Ovary (tissue), 10 donors: ENCODE measurements at places on chromosomes 11 and 22. TPM values are rescaled to one million over a fixed set of nuclear protein-coding genes. Genes with fewer than 3 reads are reported as not detected.

The PDE3B gene
- total RNA-seq, result 0.51 TPM

The TRIM29 gene
- 5.9 TPM for total RNA-seq

The OR8G1 gene
- total RNA-seq, result not detected

The CAVIN3 gene
- 70.3 TPM for total RNA-seq

The KRTAP5-7 gene
- total RNA-seq, result 0.23 TPM

The APOBEC3F gene
- total RNA-seq, result 36.6 TPM

The POU2AF1 gene
- total RNA-seq, result 0.83 TPM

The SLC22A6 gene
- not detected for total RNA-seq

The MRGPRF gene
- 19.3 TPM for total RNA-seq

The TUB gene
- total RNA-seq, result 28.0 TPM

The SYCE3 gene
- not detected for total RNA-seq

The CYB5R2 gene
- total RNA-seq, result 17.7 TPM

GRCh38 chr11:91996526-91996925 is 228.1 kb upstream of the FAT3 start:
- H3K27ac ChIP-seq, result no peak overlapping the region
- H3K4me1 ChIP-seq, result no peaks in the 10 kb centered on the region
- DNase-seq, result no peak
- no peaks in the 10 kb centered on the region for H3K36me3 ChIP-seq
- no peaks in the 10 kb centered on the region for H3K27me3 ChIP-seq
- no peak overlapping the region for H3K4me3 ChIP-seq

DNA sequence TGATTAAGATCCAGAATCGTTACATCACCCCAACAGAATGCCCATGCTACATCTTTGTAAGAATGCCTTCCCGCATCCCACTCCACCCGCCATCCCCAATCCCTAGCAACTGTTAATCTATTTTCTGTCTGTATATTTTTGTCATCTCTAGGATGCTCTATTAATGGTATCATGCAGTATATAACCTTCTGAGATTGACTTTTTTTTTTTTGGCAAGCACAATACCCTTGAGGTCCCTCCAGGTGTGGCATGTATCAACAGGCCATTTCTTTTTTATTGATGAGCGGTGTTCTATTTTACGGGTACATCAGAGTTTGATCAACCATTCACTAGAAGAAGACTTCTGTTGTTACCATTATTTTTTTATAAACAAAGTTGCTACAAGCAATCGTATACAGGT is 30.2 kb upstream of the SCN3B start:
- H3K36me3 ChIP-seq, result no peaks in the 10 kb centered on the region
- H3K4me1 ChIP-seq, result no peaks in the 10 kb centered on the region
- no peak for DNase-seq

- H3K27ac ChIP-seq, result no peak overlapping the region
- H3K4me1 ChIP-seq, result no peaks in the 10 kb centered on the region
- H3K27me3 ChIP-seq, result no peaks in the 10 kb centered on the region
- H3K4me3 ChIP-seq, result no peak overlapping the region
Observed at GRCh38 chr11:7904917-7905316, 26.2 kb downstream of the OR10A6 start.

GRCh38 chr22:27489178-27489675 is 312.3 kb downstream of the MN1 start:
- no peaks in the 10 kb centered on the region for H3K36me3 ChIP-seq
- no peak overlapping the region for H3K27ac ChIP-seq
- no peaks in the 10 kb centered on the region for H3K4me1 ChIP-seq
- no peak overlapping the region for H3K4me3 ChIP-seq
- no peaks in the 10 kb centered on the region for H3K27me3 ChIP-seq

- H3K27me3 ChIP-seq, result no peaks in the 10 kb centered on the region
- peak within 1 kb of the TSS; percentile 96 for H3K27ac ChIP-seq
- no peaks in the 10 kb centered on the region for H3K36me3 ChIP-seq
- peaks cover 13% of the 10 kb centered on the region for H3K4me1 ChIP-seq
- peak; percentile 71 for DNase-seq
- peak within 1 kb of the TSS; percentile 69 for H3K4me3 ChIP-seq
Observed at GRCh38 chr11:12377106-12377823, at the start of gene PARVA. PARVA (plus strand) TSS chr11:12377571; CDS start chr11:12377648, 77 bp downstream.

- no peak overlapping the region for H3K27ac ChIP-seq
- H3K4me3 ChIP-seq, result no peak overlapping the region
- H3K36me3 ChIP-seq, result no peaks in the 10 kb centered on the region
- H3K4me1 ChIP-seq, result no peaks in the 10 kb centered on the region
- DNase-seq, result no peak
Observed at GRCh38 chr22:30941363-30941740, 27.2 kb downstream of the MORC2 start.

DNA sequence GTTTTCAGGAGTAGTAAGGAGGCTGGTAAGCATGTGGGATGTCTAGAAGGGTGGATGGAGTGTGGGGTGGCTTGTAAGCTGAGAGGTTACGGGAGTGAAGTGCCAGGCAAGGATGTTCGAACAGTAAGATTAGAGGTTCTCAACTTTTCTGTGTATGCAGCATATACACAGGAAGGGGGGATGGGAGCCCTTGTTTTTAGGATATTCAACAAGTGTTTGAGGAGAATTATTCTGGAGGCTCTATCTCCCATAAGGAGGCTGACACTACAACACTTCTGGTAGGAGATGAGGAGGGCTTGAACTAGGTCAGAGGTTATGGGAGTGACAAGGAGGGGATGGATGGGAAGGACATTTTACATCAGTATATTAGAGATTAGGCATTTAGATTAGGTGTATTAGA is 109.5 kb downstream of the TEAD1 start:
- no peak for DNase-seq
- no peak overlapping the region for H3K4me3 ChIP-seq
- H3K27ac ChIP-seq, result no peak overlapping the region
- no peaks in the 10 kb centered on the region for H3K27me3 ChIP-seq
- H3K36me3 ChIP-seq, result no peaks in the 10 kb centered on the region

DNA sequence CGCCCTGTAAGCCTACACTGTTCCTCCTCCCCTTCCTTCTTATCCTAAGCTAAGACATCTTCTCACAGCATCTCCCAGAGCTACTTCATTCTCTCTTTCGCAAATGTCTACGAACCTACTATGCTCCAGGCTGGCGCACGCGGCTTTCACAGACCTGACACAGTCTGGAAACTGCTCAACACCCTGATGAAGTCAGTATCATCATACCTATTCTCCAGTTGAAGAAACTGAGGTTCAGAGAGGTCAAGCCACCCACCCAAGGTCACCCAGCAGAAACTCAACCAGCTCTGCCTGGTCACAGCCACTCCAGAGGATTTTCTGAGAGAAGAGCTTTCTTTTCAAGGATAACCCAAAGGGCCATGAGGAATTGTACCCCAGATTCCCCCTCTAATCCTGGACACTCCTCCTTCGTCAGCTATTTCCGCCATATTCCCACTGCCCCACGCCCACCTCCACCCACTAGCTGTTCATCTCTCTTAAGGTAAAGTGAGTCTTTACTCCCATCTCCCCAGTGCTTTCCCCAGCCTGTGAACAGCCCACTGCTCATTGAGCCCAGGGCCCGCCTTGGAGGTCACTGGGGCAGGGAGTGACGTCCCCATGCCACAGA is 1.8 kb downstream of the KCNJ4 start:
- peaks cover 3% of the 10 kb centered on the region for H3K27me3 ChIP-seq
- H3K4me3 ChIP-seq, result no peak overlapping the region

- no peak overlapping the region for H3K4me3 ChIP-seq
- no peaks in the 10 kb centered on the region for H3K36me3 ChIP-seq
- no peaks in the 10 kb centered on the region for H3K27me3 ChIP-seq
- no peak for DNase-seq
- no peaks in the 10 kb centered on the region for H3K4me1 ChIP-seq
Observed at GRCh38 chr11:24642648-24643047, 145.8 kb downstream of the LUZP2 start.

- no peak within 1 kb of the TSS for H3K27ac ChIP-seq
- no peaks in the 10 kb centered on the region for H3K36me3 ChIP-seq
- no peak within 1 kb of the TSS for H3K4me3 ChIP-seq
- no peaks in the 10 kb centered on the region for H3K27me3 ChIP-seq
- DNase-seq, result no peak
Observed at GRCh38 chr11:121100943-121101342, at the start of gene TECTA. TECTA (plus strand) TSS chr11:121101243; CDS start chr11:121102666, 1,423 bp downstream.

GRCh38 chr11:103659206-103659618 is 377.2 kb upstream of the DDI1 start:
- no peaks in the 10 kb centered on the region for H3K4me1 ChIP-seq
- H3K4me3 ChIP-seq, result no peak overlapping the region
- H3K27me3 ChIP-seq, result no peaks in the 10 kb centered on the region
- H3K36me3 ChIP-seq, result no peaks in the 10 kb centered on the region
- DNase-seq, result no peak

DNA sequence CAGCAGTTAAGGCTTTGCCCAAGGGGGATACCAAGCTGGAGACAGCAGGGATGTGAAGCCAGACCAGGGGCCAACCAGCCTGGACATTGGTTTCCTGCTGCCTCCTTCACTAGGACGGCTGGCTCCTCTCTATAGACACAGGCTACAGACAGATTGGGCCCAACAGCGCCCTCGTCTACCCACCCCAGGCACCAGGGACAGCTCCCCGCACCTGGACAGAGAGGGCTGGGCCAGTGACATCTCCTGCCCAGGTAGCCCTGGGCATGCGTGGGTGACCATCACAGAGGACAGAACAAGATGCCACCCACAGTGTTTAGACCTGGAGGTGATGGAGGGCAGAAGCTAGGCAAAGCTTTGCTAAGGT is 1.2 kb downstream of the DKK3 start:
- H3K27me3 ChIP-seq, result no peaks in the 10 kb centered on the region
- H3K4me3 ChIP-seq, result no peak overlapping the region
- no peaks in the 10 kb centered on the region for H3K36me3 ChIP-seq
- no peak for DNase-seq
- no peak overlapping the region for H3K27ac ChIP-seq

- no peaks in the 10 kb centered on the region for H3K4me1 ChIP-seq
Observed at GRCh38 chr22:49671331-49672013, 156.2 kb downstream of the BRD1 start.

DNA sequence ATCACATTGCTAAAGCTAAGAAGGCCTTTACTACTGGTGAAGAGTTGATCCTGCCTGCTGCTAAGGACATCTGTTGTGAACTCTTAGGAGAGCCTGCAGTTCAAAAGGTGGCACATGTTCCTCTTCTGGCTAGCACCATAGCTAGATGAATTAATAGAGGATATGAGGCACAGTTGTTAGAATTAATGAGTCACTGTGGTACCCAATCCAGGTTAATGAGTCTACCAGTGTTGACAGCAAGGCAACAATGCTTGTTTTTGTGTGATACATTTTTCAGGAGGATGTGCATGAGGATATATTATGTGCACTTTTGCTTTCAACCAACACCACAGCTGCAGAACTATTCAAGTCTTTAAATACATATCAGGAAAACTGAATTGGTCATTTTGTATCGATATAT is 12.0 kb downstream of the C11orf58 start:
- no peak for DNase-seq
- no peak overlapping the region for H3K4me3 ChIP-seq
- no peaks in the 10 kb centered on the region for H3K36me3 ChIP-seq
- no peaks in the 10 kb centered on the region for H3K27me3 ChIP-seq

DNA sequence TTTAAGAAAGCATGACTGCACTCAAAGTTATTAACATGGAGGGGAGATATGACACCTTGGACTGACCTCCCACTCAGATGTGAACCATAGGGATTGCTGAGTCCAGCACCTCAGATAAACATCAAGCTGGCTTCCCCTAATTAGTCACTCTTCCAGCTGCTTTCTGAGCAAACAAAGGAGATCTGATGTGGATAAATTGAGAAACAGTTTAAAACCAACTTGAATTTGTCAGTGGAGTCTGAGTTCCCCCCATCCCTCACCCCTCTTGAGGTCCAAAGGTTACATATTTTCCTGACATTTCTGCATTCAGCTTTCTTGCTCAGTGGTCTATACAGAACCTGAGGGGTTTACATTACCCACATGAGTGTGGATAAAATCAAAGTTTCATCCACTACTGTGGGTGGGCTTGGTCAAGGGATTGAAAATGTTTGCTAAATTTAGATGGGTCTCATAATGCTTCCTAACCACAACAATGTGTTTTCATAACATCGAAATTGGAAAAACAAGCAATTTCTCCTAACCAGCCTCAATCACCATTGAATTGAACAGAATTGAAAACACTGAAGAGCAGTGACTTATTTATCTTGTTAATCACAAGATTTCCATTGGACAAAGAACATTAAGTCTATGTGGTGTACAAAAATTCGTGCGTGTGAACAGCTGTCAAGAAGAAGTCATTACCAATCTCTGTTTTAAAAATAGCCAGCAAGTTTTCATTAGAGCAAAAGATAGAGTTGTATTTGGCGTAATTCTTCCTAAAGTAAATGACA is 292.3 kb downstream of the METTL15 start:
- no peak overlapping the region for H3K4me3 ChIP-seq
- H3K27me3 ChIP-seq, result no peaks in the 10 kb centered on the region
- H3K27ac ChIP-seq, result no peak overlapping the region

DNA sequence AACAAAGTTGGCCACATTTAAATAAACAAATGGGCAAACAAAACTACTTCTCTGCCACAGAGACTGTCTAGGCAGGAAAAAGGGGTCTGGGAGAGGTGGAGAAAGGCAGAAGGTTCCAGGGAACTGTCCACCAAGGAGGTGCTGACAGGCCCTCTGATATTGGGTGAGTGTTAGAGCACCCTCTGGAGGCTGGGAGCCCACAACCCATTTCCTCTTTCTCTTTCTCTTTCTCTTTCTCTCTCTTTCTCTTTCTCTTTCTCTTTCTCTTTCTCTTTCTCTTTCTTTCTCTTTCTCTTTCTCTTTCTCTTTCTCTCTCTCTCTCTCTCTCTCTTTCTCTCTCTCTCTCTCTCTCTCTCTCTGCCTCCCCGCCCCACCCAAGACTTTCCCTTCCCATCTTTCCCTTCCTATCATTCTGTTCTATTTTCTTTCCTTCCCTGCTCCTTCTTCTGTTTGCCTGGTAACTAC is 912.8 kb downstream of the DLG2 start:
- no peaks in the 10 kb centered on the region for H3K4me1 ChIP-seq
- no peak overlapping the region for H3K4me3 ChIP-seq
- DNase-seq, result peak; percentile 29
- no peak overlapping the region for H3K27ac ChIP-seq
- H3K27me3 ChIP-seq, result no peaks in the 10 kb centered on the region
- no peaks in the 10 kb centered on the region for H3K36me3 ChIP-seq

- H3K4me1 ChIP-seq, result no peaks in the 10 kb centered on the region
- H3K36me3 ChIP-seq, result no peaks in the 10 kb centered on the region
- H3K27ac ChIP-seq, result no peak overlapping the region
- DNase-seq, result no peak
Observed at GRCh38 chr11:71458146-71459070, 5.4 kb downstream of the NADSYN1 start.

- no peak overlapping the region for H3K27ac ChIP-seq
- no peaks in the 10 kb centered on the region for H3K36me3 ChIP-seq
Observed at GRCh38 chr22:34501366-34501965, 564.5 kb upstream of the ISX start.

GRCh38 chr22:33126881-33127280 is 68.7 kb upstream of the SYN3 start:
- no peaks in the 10 kb centered on the region for H3K36me3 ChIP-seq
- DNase-seq, result no peak
- H3K4me1 ChIP-seq, result no peaks in the 10 kb centered on the region
- no peak overlapping the region for H3K27ac ChIP-seq
- H3K4me3 ChIP-seq, result no peak overlapping the region

- H3K4me1 ChIP-seq, result no peaks in the 10 kb centered on the region
- no peak overlapping the region for H3K4me3 ChIP-seq
- H3K27me3 ChIP-seq, result no peaks in the 10 kb centered on the region
- no peak overlapping the region for H3K27ac ChIP-seq
- H3K36me3 ChIP-seq, result no peaks in the 10 kb centered on the region
- DNase-seq, result no peak
Observed at GRCh38 chr22:29143941-29144785, 61.5 kb upstream of the EMID1 start.
